ENCODE measurements at places on chromosomes 7 and 10.

GRCh38 chr7:78020874-78021249 lies 222.3 kb downstream of the PHTF2 start:
- peak; percentile 24 for DNase-seq

GRCh38 chr10:61642150-61642571 lies 20.6 kb upstream of the CABCOCO1 start:
- no peak for DNase-seq

GRCh38 chr10:122341141-122341810 lies 33.2 kb upstream of the PLEKHA1 start:
- no peak for DNase-seq

DNA sequence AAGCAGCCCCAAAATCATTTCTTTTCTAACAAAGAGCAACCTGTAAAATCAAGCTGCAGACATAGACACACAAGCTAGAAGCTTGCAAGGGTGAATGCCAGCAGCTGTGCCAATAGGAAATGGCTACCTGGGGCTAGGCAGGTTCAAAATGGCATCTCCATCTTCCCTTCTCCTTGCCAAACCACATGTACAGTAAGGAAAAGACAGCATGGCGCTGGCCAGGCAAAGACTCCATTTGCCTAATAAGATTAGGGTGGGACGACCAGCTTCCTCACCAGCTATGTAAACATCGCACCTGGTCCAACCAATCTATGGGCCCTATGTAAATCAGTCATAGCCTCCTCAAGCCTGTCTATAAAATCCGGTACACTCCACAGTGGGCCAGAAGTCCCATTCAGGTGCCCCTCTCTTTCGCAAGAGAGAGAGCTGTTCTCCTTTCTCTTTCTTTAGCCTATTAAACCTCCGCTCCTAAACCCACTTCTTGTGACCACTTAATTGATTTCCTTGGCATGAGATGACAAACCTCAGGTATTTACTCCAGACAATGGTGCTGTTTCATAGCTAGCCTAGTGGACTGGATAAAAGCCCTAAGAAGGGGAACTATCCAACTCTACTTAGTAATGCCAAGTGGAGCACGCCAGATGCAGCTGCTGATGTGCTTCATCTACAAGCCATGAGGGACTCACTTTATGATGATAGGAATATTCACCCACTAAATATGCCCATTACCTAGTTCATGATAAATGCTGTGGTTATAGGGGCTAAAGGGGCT lies 44.1 kb downstream of the HTR7 start:
- DNase-seq: no peak

- no peak for DNase-seq
Measured at GRCh38 chr10:63646491-63646890, 125.3 kb downstream of the REEP3 start.

DNA sequence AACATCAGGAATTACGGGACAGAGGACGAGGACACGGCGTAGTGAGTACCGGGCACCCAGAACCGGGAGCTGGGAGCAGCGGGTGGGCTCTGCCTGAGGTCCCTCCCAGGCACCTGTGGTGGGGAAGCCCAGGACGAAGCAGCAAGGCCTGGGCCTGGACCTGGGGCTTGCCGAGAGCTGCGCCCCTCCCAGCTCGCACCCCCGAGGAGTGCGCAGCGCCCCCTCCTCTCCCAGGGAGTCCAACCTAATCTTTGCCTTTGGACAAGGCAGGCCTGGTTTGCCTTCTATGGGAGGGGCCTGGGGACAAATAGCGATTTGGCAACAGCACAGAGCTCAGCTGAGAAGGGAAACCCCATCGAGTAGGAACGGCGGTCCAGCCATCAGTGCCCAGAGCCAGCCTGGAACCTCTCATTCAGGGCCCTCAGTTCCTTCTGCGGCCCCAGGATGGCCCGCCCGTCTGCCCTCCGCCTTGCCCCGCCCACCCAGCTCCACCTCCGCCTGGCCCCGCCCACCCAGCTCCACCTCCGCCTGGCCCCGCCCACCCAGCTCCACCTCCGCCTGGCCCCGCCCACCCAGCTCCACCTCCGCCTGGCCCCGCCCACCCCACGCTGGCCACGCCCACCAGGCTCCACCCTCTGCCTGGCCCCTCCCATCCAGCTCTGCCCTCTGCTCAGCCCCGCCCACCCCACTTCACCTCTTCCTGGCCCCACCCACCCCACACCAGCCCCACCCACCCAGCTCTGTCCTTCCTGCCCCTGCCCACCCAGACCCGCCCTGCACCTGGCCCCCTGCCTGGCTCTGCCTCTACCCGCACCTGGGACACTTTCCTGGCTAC lies 32.5 kb upstream of the KNDC1 start:
- no peak for DNase-seq

DNA sequence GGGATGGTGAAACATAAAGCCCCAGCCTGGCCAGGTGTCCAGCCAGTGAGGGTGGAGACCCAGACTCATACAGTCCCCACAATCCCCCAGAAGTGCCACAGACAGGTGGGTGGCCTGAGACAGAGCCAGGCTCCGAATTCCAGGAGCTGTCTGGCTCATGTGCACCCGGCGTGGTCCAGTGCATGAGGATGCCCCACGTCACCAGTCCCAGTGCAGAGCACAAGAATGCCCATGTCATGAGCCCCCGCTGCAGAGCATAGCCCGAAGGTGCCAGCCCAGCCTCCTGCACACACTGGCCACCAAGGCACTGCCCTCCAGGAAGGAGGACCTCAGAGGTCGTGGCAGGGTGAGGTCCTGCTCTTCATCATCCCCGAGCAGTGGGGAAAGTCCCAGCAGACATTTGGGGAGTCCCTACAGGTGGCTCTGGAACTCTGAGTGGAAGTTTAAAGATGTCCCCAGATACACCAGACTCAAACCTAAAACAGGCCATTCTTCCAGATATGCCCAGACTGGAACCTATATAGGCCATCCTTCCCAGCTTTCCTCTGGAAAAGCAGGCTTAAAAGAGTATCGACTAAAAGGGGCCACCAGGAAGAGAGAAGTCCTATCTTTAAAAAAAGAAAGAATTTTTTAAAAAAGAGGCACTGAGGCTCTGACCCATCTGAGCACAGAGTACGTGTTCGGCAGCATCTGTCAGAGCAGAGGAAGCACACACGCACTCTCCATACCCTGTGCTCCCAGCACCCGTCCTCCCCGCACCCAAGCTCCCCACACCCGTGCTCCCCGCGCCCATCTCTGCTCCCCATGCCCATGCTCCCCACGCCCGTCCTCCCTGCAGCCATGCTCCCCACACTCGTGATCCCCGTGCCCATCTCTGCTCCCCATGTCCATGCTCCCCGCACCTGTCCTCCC lies 11.5 kb downstream of the DIP2C start:
- no peak for DNase-seq

DNA sequence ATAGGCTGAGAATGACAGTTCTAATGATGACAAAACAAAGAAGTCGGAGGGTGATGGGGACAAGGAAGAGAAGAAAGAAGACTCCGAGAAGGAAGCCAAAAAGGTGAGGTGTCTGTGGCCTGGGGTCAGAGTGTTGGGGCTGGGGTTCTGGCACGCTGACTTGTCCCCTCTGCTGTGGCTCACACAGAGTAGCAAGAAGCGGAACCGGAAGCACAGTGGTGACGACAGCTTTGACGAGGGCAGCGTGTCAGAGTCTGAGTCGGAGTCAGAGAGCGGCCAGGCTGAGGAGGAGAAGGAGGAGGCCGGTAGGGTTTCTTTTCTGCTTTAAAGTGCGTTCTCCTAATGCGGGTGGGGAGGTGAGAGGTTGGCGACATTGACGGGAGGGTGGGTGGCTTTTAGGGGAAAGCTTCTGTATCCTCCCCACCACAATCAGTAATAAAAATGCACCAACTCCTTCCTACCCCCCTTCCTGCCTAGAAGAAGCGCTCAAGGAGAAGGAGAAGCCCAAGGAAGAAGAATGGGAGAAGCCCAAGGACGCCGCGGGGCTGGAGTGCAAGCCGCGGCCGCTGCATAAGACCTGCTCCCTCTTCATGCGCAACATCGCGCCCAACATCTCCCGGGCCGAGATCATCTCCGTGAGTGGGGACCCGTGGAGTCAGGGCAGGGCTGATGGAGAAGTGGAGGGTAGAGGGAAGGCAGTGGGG lies 4.6 kb downstream of the UFSP1 start:
- DNase-seq: no peak

GRCh38 chr10:93131986-93132385 lies 58.3 kb downstream of the CYP26A1 start:
- DNase-seq: no peak

DNA sequence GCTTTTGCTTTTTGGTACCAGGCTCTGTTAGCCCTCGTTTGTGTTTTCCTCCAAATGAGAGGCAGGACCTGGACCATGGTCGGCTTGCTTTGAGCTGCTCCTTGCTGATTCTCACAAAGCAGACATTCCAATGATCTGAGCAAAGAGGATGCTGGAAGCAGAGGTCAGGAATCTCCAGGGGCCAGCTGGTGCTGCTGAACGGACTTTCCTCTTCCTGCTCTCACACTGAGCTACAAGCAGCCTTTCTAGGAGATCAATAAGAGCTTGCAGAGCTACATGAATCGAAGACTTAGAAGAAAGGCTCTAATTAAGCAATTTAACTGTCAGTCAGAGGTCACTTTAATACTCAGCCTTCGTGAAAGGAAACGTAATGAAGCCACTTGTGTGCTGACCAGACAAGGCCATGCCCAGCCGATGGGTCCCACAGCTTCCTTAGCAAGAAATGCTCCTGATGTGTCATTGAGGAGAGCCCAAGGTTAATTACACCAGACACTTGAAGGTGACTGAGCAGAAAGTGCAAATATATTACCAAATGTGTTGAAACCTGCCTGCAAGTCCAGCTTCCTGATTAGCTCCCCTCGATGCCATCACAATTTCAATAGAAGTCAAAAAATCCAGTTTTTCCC lies 151.3 kb upstream of the RSU1 start:
- DNase-seq: peak; percentile 83

GRCh38 chr10:43322331-43322730 lies 49.1 kb upstream of the FXYD4 start:
- peak; percentile 10 for DNase-seq

DNA sequence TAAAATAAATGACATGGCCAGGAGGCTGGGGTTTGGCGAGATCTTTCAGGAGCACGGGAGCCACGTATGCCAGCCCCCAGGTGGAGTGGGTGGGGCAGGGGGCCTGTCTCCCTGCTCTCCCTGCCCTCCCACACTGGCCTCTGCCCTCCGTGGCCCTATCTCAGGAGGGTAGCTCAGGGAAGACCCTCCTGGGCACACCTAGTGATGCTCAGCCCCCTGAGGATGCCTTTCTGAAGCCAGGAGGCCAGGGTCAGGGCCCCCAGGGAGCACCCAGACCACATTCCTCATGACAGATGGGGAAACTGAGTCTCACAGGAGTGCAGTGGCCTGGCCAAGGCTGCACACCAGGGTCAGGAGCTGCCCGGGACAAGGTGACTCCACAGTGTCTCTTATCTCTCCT lies 223.4 kb downstream of the ELFN1 start:
- no peak for DNase-seq
